ENCODE measurements at places on chromosomes 2 and 18.

DNA sequence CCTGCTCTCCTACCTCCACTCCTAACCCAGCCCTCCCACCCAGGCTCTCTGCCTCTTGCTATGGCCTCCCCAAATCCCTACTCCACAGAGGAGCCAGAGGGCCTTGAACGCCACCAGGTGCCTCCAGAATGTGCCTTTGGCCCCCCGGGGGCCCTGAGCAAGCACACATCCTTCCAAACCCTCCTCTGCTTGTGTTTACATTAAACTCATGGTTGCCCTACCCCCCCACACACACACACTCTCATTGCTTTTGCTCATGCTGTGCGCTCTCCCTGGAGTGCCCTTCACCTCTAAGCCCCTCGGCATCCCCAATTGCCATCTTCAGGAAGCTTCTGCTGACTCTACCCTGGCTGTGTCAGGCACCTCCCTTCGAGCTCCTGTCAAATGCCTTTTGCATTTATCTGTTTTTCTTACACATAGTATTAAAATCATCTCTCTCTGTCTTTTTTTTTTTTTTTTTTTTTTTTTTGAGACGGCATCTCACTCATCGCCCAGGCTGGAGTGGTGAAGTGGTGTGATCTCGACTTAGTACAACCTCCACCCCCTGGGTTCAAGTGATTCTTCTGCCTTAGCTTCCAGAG is 16.3 kb upstream of the TET3 start:
- no peak for DNase-seq

GRCh38 chr2:224646242-224646846 is 61.2 kb upstream of the CUL3 start:
- DNase-seq, result no peak

GRCh38 chr18:32552421-32553030 is 81.8 kb upstream of the GAREM1 start:
- peak; percentile 57 for DNase-seq

DNA sequence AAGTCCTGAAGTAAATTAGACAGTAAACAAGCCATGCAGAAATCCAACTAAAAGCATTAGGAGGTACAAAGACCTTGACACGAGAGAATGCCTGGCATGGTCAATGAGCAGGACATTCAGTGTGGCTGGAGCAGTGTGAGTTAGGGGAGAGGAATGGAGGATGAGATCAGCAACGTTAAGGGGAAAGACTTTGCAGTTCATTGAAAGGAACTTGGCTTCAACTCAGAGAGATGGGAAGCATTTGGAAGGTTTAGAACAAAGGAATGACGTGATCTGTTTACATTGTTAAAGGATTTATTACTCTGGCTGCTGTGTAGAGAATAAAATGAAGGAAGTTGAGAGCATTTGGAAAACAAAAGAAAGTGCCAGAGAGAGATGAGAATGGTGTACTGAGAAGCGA is 621.3 kb downstream of the XIRP2 start:
- no peak for DNase-seq

- DNase-seq, result peak; percentile 62
Observed at GRCh38 chr2:13227578-13227977, 510.8 kb downstream of the TRIB2 start.

- DNase-seq, result no peak
Observed at GRCh38 chr18:58339890-58340289, 289.0 kb downstream of the ALPK2 start.

DNA sequence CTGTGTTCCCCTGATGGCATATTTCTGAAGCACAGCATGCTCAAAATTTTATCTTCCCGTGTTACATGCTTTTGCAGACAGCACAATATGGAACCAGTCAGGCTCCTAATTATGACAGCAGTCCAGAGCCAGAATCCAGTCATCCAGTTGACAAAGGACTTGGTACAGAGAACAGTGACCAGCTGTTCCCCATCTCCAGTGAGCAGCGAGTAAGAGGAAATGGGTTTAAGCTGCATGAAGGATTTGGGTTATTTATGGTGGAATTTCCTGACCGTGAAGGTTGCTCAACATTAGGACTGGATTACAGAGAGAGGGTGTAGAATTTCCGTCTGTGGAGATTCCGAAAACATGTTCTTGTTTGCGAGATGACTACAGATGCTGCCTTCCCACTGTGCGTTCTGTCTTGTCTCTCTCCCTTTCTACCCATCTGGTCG is 24.4 kb downstream of the SGPP2 start:
- no peak for DNase-seq

DNA sequence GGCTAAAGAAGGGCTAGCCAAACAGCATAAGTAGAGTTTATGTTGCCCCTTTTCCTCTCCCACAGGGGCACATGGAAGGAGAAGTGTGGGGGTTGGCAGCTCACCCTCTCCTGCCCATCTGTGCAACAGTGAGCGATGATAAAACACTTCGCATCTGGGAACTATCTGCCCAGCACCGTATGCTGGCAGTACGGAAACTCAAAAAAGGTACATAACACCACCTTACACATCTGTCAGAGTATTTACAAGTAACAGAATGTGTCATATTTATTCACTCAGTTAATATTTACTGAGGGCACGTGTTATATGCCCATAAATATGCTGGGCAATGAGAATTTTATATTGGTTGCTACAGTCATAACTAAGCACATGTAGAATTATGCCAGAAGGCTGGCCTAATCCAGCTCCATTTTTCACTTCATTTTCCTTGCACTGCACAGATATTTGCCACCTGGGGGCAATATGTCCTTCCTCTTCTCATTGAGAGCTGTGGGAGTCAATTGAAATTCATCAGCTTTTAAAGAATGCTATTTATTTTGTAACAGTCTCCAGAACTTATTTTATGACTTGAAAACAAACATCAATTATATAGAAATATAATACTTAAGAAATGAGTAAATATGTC is 150.6 kb downstream of the RTN4 start:
- no peak for DNase-seq

DNA sequence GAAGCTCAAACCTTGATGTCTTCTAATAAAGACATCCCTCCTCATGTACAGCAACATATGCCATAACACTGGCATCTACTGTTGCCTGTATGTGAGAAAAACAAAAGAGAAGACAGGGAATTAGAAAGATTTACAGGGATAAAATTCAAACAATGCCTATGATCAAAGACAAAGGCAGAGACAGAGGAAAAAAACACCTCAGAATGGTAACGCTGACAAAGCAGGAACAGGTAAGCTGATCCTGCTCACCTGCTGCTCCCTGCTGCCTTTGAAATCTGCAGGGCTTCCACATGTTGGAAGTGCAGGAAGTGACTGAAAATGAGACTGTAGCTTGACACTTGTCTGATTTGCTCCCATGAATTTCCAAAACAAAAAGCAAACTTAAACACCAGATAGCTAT is 90.2 kb upstream of the DNAJC10 start:
- peak; percentile 30 for DNase-seq

DNA sequence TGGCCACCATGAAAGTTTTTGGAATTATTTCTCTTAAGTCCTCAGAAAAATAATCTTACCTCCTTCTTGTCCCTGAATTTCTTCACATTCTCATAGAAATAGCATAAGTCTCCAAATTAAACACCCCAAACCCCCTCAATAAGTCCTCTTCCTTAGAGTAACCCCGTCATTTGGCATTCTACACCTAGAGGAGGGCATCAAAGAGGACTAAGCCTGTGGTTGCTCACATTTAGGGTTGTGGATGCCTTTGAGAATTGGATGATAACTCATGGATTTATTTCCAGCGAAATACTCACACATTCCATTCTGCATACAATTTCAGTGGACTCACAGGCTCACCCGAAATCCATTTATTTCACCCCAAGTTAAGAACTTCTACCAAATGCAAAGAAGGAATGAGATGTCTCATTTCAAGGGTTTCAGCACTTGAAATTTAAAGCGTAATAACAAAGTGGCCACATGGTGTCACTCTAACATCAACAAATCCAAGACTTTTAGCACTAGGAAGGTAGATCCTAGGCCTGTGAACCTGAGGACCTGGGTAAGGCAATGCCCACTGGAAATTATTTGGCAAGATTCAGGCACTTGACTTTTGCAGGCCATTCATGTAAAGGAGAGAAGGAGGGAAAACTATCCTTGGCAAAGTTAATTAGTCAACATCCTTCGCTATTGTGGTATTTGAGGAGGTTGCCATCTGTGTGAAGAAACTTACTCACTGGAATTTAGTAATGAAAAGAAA is 24.6 kb downstream of the DYTN start:
- DNase-seq, result no peak

GRCh38 chr2:180085144-180085543 is 78.0 kb upstream of the CWC22 start:
- no peak for DNase-seq

DNA sequence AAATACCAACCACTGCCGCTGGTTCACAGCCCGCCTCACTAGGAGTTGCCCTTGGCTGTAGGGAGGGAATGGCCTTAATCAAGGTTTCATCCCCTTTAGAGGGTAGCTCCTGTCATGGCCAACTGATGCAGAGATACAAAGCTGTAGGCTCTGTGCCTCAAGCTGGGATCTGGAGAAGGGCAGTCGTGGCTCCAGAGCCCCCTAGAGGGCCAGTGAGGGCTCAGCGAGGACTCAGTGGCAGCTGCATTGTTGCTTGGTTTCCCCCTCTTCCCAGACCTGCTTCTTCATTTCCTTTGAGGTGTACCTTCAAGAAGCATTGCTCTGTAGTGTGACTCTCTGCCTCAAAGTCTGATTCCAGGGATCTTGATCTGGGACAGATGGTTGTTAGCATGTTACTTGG is 302.1 kb downstream of the LPIN1 start:
- no peak for DNase-seq

DNA sequence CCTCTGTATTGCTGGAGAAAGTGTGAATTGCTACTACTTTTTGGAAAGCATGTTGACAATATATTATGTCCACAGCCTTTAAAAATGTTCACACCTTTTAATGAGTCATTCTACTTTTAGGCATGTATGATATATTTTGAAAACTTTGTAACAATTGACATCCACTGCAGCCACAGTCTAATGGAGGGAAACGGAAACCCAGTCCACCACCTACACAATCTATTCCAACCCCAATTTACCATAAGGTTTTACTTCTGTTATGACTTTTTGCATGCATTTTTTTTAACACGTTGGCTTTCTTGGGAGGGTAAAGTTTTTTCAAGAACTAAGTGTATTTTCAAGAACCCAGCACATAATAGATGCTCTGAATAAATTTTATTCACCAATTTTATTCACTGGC is 38.5 kb upstream of the ATP8B1 start:
- no peak for DNase-seq

- no peak for DNase-seq
Observed at GRCh38 chr2:205293559-205293958, 388.7 kb upstream of the NRP2 start.

DNA sequence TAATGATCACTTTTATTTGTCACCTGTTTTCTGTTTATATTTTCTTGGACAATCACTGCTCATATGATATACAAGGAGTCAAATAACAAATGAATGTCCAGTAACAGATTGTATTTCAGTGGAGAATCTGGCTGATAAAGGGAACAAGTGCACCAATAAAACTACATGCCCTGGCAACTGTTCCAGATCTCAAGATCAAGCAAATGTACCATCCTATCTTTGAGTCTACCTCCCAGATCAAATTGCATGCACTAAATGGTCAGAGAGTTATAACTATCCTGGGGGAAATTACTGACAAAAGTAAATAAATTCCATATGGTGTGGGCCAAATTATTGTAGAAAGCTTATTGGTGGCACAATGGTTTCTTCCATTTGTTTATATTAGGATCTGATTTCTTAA is 452.8 kb downstream of the MBD2 start:
- DNase-seq, result no peak

- DNase-seq, result no peak
Observed at GRCh38 chr18:50656841-50657470, 97.1 kb downstream of the MAPK4 start.

- DNase-seq, result no peak
Observed at GRCh38 chr2:219254590-219255201, 978 bp upstream of the TUBA4A start.
